KG1 (cell line): ENCODE measurements at places on chromosomes 4 and X.

DNA sequence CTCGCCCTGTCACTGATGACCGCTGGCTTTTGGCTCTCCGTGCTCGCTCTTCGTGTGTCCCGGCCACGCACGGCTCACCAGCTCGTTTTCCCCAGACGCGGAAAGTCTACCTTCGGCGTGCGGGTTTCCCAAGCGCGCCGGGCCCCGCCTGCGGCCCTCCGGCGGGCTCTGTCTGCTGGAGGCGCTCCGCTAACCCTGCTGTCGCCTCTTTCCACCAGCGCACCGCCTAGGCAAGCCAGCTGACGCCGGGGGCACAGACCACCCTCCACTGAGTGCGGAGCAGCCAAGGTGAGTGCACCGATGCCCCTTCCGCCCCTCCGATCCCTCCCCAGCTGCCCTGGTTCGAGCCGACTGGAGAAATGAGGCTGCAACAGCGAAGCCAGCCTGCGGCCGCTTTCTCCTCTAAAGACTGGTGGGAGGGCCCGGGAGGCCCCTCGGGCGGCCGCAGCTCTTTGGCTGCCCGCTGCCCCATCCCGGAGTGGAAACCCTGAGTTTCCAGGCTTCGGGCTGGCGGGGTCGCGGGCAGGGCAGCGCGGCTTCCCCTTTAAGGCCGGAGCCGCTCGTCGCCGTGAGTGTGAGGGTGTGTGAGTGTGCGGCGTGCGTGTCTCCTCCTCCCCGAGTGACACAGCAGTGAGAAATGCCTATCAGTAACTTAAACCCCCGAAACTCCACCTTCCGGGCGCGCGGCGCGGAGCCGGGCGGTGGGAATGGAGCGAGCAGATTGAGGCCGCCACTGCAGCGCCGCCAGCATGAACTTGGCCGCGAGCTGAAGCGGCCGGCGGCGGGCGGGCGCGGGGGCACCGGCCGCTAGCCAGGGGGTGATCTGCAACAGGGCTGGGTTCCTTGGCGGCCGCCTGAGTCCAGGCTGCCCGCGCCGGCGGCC is at the start of gene MAMLD1:
TSS of gene MAMLD1 (plus strand) at position 719 of the 883 bp plus-strand sequence. CDS start 82,200 bp downstream, outside the sequence.
- no peak for DNase-seq

GRCh38 chr4:181793096-181793495 is 450.1 kb upstream of the TENM3 start:
- DNase-seq: no peak

GRCh38 chr4:182724414-182724813 is 192.8 kb downstream of the DCTD start:
- no peak for DNase-seq

DNA sequence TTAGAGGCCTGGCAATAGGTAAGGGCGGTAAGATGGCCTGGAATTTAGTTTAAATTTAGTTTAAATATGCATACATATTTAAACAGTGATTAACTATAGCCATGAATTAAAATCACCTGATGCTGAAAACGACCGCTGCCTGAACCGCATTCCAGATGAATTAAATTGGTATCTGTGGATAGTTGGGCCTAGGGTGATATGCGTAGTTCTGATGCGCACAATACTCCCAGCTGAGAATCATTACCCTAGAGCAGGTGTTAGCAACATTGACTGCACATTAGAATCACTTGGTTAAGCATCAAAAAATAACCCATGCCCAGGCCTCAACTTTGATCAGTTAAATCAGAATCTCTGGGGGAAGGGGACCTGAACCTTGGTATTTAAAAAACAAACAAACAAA is 432.4 kb downstream of the GBA3 start:
- no peak for DNase-seq

GRCh38 chr4:89954906-89955695 is 60.4 kb downstream of the MMRN1 start:
- no peak for DNase-seq

DNA sequence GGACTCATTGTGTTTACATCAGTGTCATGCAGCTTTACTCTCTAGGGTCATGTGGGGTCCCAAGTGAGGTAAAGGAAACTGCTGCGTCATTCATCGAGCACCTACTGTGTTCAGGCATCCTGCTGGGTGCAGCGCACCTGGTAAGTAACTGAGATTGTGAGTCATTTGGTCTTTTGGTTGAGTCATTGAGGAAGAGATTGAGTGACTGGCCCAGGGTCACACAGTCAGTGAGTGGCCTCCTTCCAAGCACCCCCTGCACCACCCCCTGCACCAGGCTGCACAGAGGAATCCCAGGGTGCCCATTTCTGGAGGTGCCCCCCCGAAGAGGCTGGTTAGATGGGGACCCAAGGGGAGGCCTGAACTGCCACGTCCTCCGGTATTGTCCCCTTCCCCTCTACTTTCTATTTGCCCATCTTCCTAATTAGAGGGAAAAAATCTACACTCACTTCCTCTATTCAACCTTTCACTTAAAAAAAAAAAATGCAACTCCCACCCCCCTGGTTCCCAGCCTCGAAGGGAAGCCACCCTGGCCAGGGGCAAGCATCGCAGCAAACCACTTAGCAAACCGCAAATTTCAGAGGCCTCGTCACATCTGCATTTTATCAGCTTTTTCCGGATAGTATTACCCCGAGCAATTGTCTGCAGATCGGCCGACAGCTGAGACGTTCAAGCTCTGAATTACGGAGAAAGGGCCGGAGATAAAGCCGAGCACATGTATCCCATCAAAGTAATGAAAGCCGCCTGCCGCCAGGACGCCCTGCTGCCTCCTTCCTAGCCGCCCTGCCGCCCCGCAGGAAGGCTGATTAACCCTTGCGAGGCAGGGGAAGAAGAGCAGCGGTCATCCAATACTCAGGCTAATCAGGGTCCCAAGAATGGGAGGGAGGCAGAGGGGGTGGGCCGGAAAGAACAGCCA is 96.3 kb upstream of the MSX1 start:
- no peak for DNase-seq

DNA sequence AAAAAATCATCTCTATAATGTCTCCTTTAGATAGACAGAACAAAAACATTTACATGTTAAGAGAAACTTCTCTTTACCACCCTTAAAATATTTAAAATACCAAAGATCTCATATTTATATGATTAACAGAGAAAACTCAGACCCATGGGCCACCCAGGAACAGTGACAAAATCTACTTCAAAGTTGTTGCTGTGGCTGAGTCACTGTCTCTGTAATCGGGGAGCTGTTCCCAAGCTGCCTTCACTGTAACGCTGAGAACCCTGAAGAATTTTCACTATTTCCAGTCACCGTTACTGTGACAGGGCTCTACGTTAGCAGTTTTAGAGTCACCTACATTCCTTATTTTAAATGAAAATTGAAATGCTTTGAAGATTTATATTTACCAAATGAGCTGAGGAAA is 9.0 kb upstream of the DAPP1 start:
- no peak for DNase-seq

DNA sequence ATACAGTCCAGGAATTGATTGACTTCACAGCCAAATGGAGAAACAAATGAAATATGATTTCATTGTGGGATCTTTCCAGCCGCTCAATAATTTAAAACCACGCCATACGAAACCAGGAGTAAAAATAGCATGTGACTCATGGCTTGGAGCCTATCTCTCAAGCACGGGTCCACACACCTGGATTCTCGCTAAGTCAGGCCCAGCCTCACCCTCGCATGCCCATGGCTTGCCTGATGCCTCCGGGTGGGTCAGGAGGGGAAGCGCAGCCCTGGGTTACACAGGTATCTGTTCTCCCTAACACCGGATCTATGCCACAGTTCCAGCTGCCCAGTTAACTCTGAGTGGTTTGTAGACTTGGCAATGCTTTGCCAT is 5.6 kb upstream of the ABLIM2 start:
- no peak for DNase-seq

GRCh38 chr4:121877041-121877773 is 6.9 kb upstream of the BBS7 start:
- DNase-seq: no peak

DNA sequence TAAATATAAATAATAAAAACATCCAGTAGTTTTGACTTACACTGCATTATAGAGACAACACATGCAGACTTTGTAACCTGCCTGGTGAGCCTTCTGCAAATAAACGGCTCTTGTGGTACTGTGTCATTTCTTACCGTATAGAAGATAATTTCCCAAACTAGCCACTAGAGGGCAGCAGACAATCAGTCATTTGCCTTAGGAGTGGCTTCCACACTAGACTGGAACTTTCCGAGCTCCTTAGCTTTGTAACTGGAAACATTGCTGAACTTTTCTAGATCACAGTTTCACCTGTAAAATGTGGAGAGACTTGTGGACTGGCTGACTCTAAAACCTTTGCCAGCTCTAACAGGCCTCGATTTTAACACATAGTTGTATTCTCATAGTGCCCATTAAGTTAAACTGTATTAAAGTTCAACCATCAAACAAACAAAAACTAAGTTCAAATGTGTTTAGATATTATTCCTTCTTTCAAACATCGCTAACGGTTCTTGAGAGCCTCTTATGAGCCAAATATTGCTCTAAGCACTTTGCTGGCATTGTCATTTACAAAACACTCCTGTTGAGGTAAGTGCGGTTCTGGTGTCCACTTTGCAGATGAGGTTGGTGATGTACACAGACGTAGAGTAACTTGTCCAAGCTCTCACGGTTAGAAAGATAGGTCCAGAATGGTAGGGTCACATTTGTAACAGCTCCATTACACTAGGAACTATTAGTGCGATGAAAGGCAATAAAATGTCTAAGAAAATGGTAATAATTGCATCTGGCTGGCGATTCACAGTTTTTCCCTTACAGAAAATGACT is 345.5 kb downstream of the ANK2 start:
- DNase-seq: peak; percentile 78

DNA sequence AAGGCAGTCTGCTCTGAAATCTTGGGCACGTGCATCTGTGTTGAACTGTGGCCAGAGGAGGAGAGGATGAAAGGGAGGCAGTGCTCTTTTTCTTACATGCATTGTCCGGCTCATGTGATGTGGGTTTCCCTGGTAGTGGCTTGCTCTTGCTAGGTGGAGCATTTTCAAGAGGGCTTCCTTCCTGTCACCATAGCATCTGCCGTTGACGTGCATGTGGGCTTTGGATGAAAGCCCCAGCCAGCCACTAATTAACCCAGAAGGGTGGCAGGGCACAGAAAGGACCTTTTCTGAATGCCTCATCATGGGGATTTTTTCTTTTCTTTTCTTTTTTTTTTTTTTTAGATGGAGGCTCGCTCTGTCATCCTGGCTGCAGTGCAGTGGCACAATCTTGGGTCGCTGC is 121.3 kb downstream of the GPR143 start:
- no peak for DNase-seq

- DNase-seq: no peak
These were observed 72.2 kb downstream of the RASGEF1B start for GRCh38 chr4:81399306-81400086.

DNA sequence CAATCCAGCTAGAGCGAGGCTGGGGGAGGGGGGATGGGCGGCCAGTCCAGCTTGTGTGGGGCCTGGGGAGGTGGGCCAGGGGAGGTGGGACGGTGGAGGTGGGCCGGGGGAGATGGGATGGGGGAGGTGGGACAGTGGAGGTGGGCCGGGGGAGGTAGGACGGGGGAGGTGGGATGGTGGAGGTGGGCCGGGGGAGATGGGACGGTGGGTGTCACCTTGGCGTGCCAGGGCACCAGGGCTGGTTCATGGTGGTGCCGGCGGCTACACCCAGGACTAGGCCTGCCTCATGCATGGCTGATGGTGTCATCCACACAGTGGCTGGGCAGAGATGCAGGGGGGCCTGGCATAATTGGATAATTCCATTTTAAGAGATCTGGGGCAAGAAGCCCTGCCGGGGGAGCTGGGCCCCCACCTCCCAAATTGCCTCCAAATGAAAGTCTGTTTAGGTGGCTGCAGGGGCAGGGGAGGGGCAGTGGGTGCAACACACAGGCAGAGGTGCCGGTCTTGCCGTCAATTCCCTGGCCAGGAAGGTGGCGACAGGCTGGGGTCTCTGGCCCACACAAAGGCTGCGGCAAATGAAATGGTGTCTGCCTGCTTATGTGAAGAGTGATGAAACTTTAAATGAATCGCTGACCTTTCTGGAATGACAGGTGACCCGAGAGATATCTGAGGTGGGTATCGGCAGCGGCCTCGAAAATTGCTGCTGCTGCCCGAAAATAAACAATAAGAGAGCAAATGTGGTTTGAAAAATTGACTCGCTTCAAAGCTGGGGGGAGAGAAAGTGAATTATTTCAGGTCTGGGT is 82.1 kb downstream of the FAM53A start:
- no peak for DNase-seq

DNA sequence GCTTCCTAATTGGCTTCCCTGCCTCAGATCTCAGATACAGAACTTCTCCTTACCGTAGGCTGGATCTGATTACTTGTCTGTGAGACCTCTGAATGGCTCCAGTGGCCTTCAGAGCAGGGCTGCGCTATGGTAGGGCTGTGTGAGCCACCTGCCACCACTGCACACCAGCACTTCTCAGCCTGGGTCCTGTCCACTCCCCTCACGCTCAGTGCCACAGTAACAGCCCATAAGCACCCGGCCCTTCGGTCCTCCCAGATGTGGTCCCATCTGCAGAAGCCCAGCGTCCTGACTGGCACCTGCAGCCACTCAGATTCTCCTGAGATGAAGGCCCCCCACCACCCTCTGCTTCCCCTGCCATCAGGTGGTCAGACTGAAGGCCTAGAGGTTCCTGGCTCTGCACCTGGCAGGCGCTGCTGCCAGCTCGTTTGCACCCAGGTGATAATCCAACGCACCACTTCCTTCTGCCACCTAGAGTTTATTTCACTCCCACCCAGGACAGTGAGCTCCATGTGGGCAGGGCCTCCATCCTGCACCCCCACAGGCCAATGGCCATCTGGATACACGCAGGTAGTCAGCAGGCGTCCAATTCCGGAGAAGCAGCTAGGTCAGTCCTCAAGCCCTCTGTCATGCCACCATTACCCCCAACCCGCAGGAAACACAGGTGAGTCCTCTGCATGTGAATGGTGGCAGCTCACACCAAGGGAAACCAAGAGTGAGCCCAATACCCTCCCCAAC is 5.4 kb downstream of the WDR1 start:
- DNase-seq: no peak

GRCh38 chrX:43225626-43226328 is 430.3 kb upstream of the MAOA start:
- no peak for DNase-seq

- DNase-seq: no peak
These were observed 20.9 kb upstream of the PLAC1 start for GRCh38 chrX:134679221-134679620.

DNA sequence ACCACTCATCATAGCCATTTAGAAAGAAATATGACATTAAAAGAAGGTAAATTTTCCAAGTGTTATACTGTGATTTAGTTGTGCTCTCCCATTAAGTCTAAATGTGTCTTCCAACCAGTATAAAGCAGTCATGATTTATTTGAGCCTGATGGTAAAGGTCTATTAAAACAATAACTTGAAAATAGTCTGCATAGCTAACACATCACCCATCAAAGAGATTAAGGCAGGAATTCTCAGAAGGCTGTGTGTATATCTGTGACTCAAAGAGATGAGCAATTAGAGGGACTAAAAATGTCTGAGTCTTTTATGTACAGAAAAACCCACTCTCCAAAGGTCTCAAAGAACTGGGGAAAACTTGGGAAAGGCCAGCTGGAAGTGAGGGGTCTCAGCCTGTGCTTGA is 70.3 kb upstream of the IQCM start:
- no peak for DNase-seq

DNA sequence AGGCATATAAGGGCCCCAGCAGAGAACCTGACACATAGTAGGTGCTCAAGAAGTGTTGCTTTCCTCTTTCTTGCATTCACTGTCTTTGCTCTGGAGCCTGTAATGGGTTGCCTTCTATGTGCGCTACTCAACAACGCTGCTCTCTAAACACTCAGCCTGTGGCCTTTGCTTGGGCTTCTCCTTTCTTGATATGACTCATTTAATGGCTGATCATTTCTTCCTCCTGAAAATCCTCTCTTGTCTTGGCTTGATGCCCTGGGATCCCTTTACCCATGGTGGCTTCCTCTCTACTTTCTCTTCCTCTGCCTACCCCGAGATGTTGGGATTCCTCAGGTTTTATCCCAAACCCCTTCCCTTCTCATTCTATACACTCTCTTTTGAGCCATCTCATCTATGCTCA is 19.9 kb upstream of the PJA1 start:
- no peak for DNase-seq
